Naive thymus-derived CD4-positive, alpha-beta T cell (primary cell): ENCODE measurements at places on chromosomes 12 and 14.
A peak's percentile ranks its signal among the peaks of the same experiment; 100 is the strongest.

- DNase-seq = no peak
These were observed 16.5 kb upstream of the LUM start for GRCh38 chr12:91127751-91128150.

- no peak for DNase-seq
These were observed 25.6 kb downstream of the FRMD6 start for GRCh38 chr14:51677266-51677665.

DNA sequence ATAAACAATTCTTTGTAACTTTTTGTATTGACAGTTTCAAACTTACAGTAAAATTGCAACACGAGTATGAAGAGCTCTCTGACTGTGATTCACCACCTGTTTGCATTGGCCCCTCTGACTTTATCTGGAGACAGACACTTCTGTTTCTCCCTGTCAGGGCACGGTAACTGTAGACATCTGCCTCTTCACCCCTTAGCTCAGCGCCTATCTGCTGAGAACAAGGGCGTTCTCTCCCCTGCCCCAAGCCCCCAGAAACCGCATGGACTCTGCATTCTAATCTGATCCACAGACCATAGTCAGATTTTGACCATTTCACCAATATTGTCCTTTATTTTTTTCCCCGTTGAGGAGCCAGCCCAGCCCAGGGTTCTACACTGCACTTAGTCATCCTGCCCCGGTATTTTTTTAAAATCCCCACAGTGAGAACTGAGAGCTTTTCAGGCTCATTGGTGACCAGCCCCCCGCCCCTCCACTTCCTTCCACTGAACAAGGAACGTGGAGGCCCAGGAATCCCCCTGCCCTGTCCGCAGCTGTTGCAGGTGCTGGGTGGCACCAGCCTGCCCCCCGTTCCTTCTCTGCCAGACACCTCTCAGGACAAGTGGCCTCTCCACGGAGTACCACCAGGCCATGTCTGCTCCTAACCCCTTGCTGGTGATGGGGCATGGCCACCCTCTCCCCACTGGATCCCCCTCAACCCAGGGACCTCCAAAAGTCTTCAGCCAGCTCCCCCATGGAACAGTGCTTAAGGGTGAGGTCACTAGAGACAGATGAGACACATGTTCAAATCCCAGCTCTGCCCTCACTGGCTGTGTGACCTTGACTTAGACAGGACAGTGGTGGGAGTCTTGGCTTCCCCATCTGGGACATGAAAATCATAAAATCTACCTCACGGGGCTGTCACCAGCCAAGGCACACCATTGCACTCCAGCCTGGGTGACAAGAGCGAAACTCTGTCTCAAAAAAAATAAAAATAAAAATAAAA lies 11.2 kb downstream of the RHOF start:
- DNase-seq = no peak

DNA sequence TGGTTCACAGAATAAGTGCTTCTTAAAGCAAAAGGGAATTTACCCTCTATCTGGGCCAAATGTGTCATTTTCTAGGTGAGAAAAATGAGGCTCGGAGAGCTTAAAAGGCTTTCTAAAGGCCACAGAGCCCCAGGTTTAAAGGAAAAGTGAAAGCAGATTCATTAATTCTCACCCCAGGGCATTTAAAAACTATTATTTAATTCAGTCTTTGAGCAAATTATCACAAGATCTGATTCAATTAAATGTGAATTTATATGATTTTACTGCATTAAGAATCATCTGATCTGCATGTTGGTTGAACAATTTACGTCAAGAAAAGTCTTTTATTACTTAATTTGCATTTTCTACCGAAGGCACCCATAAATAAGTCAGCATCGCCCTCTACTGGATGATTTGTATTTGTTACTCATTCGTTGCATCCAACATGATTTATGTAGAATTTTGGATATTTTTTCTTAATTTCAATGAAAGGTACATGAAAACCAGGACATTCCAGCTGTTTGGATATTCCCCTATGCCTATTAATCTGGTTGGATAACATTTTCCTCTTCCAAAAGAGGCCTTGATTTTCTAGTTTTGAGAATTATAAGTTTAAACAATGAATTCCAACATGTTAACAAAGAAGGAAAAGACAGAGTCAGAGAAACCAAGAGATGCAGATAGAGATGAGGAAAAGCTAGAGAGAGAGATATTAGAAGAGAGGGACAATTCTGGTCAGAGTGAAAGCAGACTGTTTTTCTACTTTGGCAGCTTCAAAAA lies 19.1 kb upstream of the DHRS7 start:
- peak; percentile 71 for DNase-seq

- no peak for DNase-seq
These were observed 327.5 kb upstream of the DIO2 start for GRCh38 chr14:80538633-80539375.

DNA sequence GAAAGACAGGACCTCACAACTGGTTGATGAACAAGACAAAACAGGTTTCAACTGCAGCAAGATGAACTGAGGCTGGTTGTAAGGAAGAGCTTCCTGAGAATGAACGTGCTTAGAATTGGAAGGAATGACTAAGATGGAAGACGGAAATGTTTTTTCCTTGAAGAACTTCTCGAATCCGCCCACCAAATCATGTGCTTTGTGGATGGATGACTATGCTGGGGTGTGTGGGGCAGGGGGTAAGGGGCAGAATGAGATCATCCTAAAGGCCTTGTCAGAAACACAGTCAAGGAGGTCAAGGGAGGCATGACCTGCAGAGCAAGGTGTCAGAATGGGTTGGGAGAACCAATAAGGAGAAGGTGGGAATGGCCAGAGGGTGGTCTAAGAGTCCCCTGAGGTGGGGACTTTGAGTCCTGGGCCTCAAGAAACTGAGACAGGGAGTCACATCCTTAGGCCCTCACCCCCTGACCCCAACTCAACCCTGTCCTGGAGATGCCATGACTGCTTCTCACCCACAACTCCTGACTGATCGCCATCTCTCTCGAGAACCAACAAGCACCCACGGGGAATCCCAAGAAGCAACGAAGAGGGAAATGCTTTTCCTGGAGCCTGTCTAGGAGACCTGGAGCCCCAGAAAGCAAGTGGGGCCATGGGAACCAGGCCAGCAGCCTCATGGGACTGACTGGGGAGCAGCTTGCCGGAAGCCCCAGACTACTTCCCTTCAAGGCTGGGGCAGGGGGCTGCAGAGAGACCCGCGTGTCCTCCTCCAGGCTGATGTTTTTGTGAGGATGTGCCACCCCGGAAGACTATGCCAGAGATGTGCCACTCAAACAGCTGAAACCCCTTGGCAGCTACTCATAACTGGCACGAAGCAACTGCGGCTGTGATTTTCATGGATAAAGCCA lies 84.0 kb downstream of the ACTN1 start:
- no peak for DNase-seq

- no peak for DNase-seq
These were observed 161.6 kb downstream of the BRMS1L start for GRCh38 chr14:35987731-35988130.

DNA sequence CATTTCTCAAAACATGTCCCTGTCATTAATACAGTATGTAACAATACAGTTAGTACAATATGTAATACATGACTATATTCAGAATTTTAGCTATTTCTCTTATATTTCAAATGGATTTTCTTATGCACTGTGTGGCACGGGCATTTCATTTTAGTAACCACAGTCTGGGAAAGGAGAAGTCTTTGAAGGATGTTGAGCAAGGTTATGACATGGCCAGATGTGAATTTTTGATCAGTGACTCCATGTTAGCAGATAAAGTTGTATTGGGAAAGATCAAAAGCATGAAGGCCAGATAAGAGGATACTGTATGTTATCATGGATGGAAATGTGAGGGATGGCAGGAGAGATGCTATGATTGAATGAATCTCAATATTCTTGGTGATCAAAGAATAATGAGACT lies 285.2 kb downstream of the NAV3 start:
- DNase-seq = no peak

GRCh38 chr14:96362965-96363750 lies at the start of the genes ATG2B and GSKIP:
ATG2B (minus strand) TSS chr14:96363341; CDS start chr14:96362976, 365 bp downstream.
GSKIP (plus strand) TSS chr14:96363526; CDS start chr14:96382248, 18,722 bp downstream.
- peak; percentile 98 for DNase-seq

DNA sequence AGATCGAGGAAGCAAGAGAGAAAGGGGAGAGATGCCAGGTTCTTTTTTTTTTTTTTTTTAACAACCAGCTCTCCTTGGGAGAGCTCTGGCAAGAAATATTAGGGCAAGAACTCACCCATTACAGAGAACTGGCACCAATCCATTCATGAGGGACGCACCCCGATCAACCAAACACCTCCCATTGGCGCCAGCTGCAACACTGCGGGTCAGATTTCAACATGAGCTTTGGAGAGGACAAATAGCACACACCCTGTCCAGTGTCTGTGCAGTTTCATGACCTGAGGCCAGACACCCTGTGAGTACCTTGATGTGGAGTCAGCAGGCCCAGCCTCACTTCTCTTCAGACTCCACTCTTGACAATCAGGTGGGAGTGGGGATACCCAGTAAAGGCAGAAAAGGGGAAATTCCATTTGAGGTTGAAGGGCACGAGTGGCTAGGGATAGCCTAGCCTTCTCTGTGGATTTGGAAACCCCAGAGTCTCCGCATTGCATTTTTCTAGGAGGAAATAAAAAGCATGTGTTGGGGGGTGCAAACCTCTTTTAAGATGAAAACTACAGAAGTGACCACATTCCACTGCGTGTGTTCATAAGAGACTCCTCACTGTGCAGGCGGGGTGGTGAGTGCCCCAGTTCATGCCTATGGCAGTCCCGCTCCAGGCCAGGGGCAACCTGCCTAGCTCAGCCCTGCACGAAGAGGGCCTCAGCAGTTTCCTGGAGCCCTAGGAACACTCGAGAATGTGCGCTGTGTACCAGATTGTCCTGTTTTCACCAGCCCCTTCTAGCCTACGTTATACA lies 42.4 kb upstream of the GPATCH2L start:
- DNase-seq = no peak

GRCh38 chr12:67669217-67669933 lies 20.8 kb downstream of the DYRK2 start:
- DNase-seq = no peak

- no peak for DNase-seq
These were observed 415.2 kb upstream of the OR4E1 start for GRCh38 chr14:22088614-22089342.

DNA sequence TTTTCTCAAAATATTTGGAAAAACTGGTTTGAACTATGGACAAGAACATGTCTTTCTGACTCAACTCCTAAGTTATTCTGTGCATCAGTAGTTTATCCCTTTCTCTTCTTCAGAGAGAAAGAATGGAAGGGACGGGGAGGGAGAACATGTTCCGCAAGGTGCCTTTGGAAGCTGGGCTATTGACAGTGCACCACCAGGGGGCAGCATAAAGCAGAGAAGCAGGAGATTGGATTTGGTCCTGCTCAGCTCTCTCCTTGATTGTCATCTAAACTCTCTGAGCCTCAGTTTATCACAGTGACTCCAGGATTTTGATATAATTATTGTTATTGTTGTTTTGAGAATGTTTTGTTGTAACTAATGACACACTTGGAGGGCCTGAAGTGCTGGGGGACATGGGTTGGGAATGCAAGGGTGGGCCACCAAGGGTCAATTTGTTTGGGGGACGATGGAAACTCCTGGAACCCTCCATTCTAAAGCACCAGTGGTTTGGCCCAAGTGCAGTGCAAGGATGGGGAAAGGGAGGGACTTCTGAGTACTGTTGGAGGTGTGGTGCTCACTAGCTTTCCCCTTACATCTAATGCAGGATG lies 45.3 kb upstream of the ANO6 start:
- peak; percentile 73 for DNase-seq
